Activated naive CD8-positive, alpha-beta T cell treated with anti-CD3 and anti-CD28 coated beads for 36 hours (primary cell): ENCODE measurements at places on chromosomes 7 and 10.

- peak; percentile 58 for DNase-seq
These were observed 19.7 kb downstream of the MXI1 start for GRCh38 chr10:110226926-110227641.

GRCh38 chr7:139232377-139232717, 1.3 kb downstream of the UBN2 start:
- DNase-seq, result no peak

DNA sequence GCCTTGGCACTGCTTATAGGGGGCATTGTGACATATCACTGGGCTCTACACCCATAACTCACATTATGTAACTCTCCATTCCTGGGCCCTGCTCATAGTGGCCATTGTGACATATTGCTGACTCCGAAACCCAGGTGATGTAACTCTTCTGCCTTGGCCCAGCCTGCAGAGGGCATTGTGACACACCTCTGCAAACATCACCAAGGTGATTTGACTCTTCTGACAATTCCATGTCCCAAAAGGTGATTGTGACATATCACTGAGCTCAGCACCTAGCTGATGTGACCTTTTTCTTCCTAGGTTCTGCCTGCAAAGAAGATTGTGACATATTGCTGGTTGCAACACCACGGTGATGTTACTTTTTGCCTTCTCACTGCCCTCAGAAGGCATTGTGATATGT, 36.5 kb upstream of the ZNF680 start:
- DNase-seq, result no peak

DNA sequence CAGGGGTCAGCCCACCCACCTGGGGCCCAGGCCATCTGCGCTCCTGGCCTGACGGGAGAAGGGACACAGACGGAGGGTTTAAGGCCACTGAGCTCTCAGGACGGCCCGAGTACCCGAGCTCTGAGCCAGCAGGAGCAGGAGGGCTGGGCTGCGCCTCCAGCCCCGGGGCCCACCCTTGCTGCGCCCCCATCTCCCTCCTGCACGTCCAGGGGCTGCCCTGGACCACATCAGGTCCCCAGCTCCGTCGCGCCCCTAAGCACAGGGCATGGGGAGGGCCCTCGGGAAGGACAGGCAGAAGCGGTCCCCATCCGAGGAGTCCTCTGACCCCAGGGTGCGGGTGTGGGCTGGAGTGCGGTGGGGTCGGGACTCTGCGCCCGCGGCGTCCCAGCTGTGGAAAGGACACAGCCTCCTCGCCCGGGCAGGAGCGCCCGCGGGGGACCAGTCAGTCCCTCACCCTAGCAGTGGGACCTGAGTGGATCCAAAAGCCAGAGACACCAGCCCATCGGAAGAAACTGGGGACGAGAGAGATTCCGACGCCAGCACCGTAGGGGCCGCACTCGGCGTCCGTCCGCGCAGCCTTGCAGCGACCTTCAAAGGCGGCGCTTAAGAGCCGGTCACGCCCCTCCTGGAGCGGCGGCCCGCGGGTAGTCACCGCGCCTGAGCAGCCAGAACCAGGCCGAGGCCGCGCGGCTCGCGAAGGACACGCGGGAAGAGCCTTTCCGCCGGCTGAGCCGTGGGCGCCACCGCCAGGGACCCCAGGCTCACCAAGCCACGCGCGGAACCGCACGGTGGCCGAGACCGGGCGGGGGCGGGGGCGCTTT, 15.9 kb downstream of the CAMK2B start:
- peak; percentile 60 for DNase-seq

DNA sequence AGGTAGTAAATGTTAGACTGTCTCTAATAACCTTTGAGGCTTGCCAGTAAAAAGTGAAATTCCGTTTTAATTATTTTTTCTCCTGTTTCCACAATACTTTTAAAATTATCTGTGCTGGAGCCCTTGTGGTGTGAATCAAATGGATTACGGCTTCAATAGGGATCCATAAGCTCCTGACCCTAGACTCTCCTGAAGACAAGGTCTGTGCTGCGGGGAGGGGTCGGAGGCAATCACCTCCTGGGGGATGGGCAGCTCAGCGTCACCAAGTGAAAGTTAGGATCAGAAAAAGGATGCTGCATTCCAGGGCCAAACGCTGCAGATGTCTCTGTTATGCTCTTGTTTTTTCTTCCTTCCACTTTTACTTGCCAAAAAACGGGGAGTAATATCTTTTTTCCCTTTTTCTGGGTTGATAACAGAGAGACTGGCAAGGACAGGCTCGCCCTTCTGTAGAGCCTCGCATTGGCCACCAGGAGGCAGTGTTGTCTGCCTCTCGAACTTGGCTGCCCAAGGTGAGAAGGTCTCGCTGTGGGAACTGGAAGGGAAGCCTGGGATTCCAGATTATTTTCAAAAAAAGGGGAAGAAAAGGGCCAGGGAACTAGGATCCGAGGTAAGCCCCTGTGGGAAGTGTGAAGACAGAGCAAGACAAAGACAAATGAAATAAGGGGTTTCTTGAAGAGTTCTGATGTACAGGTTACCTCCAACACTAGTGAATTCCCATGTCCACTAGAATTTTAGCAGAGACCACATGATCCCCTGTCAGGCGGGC, 621.9 kb downstream of the ACTR3B start:
- DNase-seq, result peak; percentile 16

GRCh38 chr10:24871011-24871935, 81.1 kb downstream of the PRTFDC1 start:
- no peak for DNase-seq

GRCh38 chr10:26706206-26706605, 8.7 kb downstream of the PDSS1 start:
- DNase-seq, result no peak

- no peak for DNase-seq
These were observed 437.8 kb downstream of the PLXDC2 start for GRCh38 chr10:20254078-20254477.

GRCh38 chr10:103587073-103587472, 93.6 kb downstream of the NEURL1 start:
- no peak for DNase-seq

DNA sequence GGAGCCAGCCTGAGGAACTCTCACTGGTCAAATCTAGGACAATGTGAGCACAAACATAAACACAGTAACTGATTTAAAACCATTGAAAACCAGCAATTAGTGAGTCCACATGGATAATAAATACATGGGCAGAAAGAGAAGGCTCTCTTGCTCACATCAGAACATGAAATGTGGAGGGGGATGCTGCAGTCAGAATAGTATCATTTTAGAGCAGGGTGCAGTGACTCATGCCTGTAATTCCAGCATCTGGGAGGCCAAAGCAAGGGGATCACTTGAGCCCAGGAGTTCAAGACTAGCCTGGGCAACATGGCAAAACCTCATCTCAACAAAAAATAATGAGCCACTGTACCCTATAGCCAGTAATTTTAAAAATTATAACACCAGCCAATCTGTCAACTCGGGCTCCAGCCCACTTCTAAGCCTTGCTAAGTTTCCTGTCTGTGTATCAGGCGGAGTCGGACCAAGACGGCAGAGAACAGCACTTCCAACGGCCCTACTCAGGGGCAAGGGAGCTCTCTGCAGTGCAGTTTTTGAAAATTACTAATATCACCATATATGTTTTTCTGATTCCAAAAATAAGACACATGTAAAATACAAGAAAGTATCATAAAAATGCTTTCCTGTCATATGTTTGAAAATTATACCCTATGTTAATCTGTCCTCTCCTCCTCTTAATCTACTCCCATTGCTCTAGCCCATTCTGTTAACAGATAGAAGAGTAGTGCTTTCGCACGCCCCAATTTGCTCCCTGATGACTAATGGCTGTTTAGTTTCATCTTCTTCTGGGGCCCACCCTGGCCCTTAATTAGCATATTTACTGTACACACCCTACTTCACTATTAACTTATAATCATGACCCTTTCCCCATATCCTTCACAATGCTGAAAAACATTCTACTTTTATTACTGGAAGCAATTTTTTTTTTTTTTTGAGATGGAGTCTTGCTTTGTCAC, 17.1 kb downstream of the URGCP start:
- no peak for DNase-seq

GRCh38 chr10:84783909-84784308, 455.5 kb downstream of the CCSER2 start:
- DNase-seq, result no peak

DNA sequence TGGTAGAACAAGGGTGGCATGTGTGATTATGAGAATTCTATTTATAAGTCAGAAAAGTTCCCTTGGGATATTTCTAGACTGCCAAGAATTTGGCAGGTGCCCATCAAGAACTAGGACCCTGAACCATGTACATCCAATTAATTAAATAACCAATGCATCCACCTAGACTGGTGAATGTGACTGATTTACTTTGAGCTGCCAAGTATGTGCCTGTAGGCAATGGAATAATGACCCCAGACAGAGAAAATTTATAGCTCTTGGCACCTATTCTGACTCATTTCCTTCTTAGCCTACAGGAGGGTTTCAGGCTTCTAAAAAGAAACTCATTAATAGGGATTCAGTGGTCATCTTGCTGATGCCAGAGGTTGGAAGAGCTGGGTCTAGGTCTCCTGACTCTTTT, 54.9 kb downstream of the KCNH2 start:
- no peak for DNase-seq

GRCh38 chr10:99711129-99711719, 20.7 kb downstream of the COX15 start:
- DNase-seq, result peak; percentile 12

DNA sequence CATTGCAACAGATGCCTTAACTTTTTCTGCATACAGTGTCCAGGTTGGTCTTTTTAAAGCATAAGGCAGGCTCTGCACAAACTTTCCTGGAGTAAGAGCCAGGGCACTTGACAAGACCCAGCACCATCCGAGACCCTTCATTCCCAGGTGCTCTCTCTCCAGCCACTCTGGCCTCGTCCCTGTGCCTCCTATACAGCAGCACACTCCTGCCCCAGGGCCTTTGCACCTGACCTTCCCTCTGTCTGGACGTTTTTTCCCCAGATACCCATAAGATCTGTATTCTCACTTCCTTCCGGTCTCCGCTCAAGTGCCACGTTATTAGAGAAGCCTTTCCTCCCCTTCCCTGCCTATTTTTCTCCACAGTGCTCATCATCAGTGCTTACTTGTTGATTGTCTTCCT, 25.6 kb downstream of the PYROXD2 start:
- DNase-seq, result no peak

DNA sequence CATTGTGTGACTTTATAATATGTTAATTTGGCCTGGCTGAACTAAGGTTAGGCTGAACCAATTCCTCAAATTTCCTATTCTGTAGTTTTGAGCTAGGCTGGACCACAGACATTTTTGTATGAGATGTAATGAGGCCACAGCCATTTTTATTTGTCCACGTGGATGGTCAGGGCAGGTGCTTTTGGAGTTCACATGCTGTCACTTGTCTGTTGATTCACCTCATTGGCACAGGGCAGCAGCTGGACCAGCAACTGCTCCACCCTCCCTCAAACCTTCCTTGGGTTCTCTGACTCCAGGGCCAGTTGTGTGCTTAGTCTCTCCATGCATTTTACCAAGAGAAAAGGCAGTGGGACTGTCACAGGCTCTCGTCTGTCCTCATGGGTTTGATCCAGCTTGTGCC, 76.1 kb upstream of the NPS start:
- no peak for DNase-seq

GRCh38 chr10:123141791-123142700, 5.9 kb upstream of the HMX2 start:
- DNase-seq, result no peak

DNA sequence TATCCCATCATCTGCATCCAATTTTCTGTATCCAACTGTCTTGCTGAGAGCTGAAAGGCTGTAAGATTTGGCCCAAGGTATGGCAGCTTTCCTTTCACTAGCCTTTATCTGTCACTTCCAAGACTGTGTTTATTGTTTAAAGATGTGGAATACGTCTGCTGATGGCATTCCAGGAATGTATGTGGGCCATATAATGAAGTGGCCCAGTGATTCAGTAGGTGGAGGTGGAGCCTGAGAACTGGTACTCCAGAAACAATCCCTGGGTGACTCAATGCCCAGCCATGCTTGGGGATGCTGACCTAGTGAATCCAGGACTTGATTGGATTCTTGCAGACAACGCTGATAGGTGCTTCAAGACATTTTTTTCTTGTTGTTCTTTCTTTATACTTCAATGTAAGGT, 13.5 kb downstream of the NEUROD6 start:
- DNase-seq, result no peak

DNA sequence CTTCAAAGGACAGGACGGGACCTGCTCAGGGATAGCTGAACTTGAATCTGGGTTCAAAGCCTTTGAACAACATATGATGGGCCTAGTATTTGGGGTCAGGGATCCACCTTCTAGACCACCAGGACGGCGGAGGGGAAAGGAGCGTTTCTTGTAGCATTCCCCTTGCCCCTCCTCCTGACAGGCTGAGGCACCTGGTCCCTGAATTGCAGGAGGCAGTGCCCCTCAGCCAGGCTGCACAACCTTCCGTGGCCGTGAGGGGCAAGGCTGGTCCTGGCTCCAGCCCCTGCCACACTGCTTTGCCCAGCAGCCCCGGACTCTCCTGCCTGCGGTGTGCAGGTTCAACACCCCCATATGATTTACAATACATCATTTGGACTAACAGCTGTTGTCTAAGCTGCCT, 58.1 kb downstream of the INSIG1 start:
- no peak for DNase-seq

DNA sequence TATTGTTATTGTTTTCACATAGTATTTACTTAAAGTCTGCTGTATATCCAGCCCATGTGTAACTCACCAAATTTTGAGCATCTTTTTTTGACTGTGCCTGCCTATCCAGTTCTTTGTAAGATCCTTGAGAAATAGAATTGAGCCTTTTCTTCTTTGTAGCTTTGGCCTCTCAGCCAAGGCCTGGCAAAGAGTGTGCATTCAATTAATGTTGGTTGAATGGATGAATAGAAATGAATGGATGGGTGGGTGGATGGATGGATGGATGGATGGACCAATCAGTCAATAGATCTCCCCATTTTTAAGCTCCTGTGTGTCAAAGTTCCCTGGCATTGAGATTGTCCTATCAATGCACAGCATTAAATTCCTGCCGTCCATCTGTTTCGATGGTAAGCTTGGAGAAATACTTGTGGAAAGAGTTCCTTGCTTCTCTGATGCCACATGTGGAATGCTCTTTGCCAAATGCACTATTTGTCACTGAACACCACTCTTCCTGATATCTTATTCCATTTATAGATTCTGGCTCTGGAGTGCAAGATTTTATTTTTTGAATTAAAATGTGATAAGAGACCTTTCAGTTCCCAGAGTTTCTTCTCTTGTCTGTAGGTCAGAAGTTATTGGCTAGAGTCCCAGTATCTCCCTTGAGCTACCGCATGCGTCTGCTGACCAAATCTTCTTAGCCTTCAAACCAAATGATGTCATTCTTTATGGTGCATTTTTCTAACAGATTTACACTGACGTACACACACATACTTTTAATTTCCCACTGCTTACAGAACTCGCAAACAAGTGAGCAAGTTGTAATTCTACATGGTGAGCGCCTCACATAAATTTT, 20.7 kb upstream of the ADRB1 start:
- no peak for DNase-seq

GRCh38 chr7:25478925-25479324, 250.6 kb upstream of the NPVF start:
- no peak for DNase-seq

DNA sequence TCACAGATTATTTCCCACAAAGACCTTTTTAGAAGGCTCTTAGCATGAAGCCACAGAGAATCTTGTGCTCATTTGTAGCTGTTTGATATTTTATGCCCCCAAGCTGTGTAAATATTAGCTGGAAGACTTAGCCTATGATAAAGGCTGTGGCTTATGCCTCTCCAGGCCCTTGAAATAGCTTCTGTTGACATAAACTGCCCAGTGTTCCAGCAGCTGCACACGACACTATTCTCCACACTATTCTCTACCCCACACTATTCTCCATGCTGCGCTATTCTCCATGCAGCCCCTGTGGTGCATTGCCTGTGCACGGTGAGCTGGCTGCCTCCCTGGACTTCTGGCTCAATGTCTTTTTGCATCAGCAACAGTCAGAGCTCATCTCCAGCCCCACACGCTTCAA, 13.1 kb downstream of the DDC start:
- DNase-seq, result no peak
